ENCODE measurements at places on chromosomes 12 and 14.

- DNase-seq, result no peak
Measured at GRCh38 chr12:46264057-46264456, 4.8 kb downstream of the SLC38A1 start.

DNA sequence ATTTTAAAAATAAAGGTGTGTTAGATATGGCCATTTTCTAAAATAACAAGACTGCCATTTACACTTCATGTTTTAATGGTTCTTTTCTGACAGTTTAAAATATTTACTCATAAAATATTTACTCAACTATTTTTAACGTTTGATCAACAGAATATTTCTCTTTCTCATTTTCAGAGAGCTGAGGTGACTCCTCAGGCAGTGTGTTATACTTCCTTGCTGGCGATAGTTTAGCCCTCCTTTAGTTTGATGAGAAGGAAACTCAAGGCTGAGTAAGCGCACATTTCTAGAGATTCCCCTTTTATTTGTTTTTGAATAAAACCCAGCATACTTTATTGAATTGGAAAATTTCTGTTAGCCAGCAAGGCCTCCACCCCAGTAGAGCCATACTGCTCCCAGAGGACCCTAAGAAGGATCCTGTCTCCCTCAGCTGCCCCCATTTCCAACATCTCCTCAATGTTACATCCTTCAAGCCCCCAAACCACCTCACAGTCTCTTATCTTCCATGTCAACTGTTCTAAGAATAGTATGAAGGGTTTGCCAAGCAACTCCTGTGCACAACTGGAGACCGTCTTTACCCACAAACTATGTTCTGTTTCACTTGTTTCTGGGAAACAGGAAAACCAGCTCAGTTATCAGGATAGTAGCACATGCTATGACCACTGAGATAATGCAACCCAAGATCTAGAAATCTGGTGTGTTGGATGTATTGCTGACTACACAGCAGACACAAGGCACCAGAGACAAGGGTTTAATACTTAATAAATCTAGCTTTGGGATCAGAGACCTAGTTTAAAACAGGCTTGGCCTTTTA lies 129.5 kb downstream of the STXBP6 start:
- DNase-seq, result no peak

DNA sequence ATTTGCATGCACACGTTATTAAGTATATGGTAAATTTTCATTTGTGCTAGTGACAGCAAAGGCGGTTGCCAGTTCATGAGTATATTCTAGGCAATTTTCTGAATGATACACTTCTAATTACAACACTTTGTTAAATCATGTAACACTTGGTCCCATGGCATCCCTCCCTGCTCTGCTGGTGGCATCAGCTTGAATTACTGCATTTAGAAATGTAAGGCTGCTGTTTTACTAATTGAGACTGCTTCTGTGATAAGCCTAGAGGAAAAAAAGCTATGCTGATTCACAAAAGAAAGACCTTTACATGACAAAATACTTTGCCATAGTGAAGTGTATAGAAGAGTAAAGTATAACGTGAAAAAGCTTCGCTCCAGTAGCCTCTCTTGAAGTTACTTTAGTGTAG lies 636.1 kb downstream of the KCNH5 start:
- DNase-seq, result no peak

GRCh38 chr14:92549859-92550230 lies 36.3 kb downstream of the RIN3 start:
- DNase-seq, result no peak

DNA sequence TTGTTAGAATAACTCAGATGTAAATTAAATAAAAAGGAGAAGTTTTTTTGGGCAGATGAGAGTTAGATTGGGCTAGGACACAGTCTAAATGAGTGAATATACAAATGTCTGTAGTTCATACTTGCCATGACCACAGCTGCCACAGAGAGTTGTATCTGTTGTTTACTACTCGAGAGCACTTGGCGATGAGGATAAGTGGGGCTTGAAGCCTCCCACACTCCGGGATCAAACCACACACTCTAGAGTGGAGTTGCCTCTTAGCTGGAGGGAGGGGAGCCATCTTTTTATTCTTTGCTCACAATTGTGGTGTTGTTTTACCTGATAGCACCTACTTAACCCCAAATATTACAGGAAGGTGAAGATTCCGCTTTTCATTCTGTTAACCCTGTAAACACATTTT lies 27.5 kb downstream of the BEST3 start:
- DNase-seq, result no peak

- no peak for DNase-seq
Measured at GRCh38 chr12:12859690-12860089, 31.7 kb upstream of the GPRC5A start.

DNA sequence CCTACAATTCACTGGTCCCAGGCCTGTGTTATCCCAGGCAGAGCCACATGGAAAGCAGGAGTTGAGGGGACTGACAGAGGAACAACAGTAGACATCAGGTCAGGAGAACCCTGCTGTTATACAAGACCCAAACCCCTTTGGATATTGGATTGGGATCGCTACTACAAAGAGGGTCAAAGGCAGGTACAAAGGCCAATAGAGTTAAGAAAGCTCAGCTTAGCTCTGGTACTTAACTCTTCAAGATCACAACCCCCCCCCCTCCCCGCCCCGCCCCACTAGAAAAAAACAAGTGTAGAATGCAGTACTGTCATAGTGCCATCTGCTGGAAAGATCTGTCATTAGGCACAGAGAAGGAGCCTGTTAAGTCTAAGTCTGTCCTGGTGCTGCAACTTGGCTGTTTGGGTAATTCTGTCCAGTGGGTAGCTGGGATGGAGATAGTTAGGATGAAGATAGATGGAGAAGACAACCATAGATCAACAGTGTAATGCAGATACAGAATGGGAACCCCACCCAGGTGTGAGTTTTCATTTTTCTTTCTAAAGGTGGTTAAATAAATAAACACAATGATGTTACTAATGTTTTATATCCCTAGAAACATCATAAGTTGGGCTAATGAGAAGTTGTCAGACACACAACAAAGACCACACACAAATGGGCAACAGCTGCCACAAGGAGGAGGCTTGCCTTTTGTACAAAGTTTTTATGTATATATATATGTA lies 17.2 kb downstream of the REM2 start:
- DNase-seq, result peak; percentile 56

DNA sequence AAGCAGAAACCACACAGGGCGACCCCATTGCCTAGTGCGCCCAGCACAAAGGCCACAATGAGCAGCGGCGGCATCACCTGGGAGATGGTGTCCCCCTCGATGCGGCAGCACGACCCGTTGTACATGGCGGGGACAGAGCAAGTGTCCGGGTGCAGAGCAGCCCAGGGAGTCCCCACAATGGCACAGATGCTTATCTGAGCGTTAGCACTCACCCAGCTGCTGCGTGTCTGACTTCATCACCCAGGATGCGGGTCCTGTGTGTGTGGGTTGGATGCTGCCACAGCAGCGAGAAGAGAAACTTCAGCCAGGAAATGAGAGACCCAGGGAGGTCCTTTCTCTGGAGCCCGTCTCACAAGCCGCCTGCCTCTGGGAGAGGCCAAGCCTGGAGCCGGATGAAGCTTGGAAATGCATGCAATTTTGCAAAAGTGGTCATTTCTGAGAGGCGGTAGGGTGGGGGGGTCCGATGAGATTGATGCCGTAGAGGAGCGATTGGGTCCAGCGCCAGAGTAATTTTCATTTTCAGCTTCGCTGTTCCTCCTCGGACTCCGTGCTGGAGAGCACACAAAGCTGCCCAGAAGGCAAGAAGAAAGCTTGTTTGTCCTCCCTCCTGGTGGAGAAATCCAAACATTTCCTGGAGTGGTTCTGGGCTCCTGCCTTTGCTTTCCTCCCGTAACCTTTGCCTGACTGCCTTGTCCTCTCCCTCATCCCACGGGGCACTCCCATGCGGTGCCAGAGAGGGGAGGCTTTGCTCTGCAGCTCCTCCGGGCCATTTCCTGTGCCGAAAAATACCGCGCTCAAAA lies at the start of gene HCAR1:
HCAR1 (minus strand) TSS at position 630 of the 800 bp plus-strand sequence; CDS start at position 125, 505 bp downstream.
- no peak for DNase-seq

DNA sequence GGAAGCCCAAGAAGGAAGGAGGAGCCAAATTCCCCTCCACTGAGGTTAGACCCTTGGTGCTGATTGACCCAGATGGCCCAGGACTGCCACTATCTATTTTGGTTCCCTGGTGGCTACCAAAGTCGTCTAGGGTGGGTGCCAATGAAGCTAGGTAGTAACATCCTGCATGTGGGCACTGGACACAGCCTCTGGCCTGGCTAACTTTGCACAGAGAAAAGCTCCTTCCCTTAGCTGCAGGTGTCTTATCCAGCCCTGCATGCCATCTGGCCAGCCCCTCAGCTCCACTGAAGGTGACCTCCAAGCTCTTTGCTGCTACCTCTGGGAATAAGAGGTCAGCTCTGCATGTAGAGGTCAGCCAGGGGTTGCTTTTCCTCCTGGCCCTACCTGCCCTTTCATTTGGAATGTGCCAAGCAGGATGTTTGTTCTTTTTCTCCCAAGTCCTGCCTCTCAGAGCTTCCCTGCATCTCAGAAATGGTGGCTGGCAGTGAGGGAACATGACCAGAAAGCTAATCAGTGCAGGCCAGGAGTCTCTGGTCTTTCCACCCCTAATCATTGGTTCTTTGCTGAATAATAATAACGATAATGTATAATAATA lies 34.0 kb downstream of the JDP2 start:
- DNase-seq, result no peak
